Activated CD4-positive, alpha-beta T cell treated with anti-CD3 and anti-CD28 coated beads for 36 hours (primary cell): ENCODE measurements at places on chromosomes 13 and 19. TPM values are rescaled to one million over a fixed set of nuclear protein-coding genes. Genes with fewer than 3 reads are reported as not detected.

CLDN10 gene
- total RNA-seq, result not detected

- DNase-seq, result no peak
Measured at GRCh38 chr19:55563261-55563690, 17.4 kb downstream of the ZNF579 start.

DNA sequence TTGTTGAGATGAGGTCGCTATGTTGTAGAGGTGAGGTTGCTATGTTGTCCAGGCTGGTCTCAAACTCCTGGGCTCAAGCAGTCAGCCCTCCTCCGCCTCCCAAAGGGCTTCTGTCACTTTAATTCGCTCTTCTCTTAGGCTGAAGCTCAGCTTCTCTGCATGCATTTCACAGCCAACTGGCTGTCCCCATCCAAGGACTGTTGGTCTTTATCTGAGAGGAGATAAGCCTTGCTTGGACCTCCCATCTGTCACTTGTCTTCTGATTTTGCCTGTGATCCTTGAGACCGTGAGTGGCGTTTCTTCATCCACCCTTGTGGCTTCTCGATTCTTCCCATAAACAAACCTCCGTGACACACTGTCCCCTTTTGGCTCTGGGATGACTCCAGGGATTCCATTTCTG lies 24.4 kb downstream of the CERS1 start:
- DNase-seq, result no peak

SIGLEC12 gene
- total RNA-seq, result 1.9 TPM

MISP3 gene
- 1.6 TPM for total RNA-seq

NAPSA gene
- 63.4 TPM for total RNA-seq

GRCh38 chr19:8324186-8325050 lies 3.1 kb downstream of the RPS28 start:
- no peak for DNase-seq

DNA sequence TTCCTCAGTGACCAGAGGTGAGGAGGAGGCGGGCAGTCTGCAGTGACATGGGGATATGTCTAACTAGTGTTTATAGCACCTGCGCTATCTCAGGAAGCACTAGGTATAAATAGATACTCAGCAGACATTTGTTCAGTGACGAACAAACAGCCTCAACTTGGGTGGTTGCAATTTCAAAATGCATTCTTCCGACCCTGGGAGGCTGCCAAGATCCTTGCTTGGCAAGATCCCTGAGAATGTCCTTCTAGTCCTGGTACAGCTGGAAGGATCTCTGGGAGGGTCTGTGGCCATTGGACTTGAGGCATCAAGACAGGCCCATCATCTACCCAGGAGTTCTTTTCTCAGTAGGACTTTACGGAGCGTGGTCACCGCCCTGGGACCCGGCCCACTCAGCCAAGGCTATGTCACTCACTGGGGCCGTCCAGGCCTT lies 299.5 kb downstream of the ZNF536 start:
- DNase-seq, result no peak

- DNase-seq, result no peak
Measured at GRCh38 chr19:27935669-27936068, 1277.3 kb downstream of the UQCRFS1 start.

- peak; percentile 42 for DNase-seq
Measured at GRCh38 chr19:19461671-19462622, 53.4 kb downstream of the TSSK6 start.

DNA sequence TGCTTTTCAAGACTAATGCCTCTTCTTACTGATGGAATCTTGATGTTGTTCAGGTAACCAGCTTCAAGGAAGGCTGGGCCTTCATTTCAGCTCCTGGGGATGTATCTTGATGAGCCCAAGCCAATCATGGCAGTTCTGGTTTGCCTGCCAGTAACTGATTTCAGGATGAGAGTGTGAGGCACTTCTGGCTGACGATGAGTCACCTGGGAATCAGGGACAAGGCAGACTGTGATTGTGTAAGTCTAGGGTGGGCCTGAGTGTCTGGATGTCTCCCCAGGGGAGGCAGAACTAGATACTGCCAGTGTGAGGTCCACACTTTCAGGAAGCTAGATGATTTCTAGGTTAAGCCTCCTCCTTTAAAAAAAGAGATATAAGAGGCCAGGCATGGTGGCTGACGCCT lies 77.3 kb upstream of the KL start:
- no peak for DNase-seq

DNA sequence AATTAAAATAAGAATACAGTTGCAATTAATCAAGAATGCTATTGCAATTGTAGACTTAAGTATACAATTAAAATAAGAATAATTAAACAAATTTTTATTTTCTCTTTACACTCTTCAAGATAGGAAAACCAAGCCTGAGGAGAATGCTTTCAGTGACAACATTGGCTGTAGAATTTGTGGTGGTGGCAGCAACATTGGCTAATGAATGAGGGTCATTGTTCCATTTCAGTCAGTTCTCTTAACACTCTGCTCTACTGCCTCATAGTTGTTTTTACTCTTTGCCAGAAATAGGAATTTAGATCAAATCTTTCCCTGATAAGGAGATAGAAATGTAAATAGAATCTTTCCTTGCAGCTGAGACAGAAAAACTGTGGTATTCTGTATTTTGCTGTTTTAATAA lies 391.6 kb downstream of the PCDH20 start:
- no peak for DNase-seq

GFY gene
- total RNA-seq, result not detected

MBD3L2 gene
- total RNA-seq, result not detected

- no peak for DNase-seq
Measured at GRCh38 chr13:98912846-98913245, 65.0 kb downstream of the DOCK9 start.

ATXN8OS gene
- total RNA-seq, result not detected

DNA sequence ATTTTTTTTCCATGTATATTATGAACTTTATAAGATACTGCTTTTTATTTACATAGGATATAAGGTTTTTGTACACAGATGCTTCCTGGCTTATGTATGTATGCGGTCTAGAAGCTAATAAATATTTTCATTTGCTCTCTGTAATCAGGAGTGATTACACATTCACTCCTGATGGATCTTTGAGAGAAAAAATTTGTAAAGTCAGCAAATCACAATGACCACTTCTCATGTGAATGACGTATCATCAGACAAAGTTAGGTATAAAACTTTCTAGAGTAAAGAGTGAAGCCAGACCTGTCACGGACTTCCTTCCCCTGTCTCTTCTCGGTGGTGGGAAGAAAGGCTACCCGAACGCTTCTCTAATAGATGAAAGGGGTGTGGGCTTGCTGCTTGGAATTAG lies 31.1 kb downstream of the DPY19L3 start:
- DNase-seq, result no peak

ZNF208 gene
- 3.4 TPM for total RNA-seq

- no peak for DNase-seq
Measured at GRCh38 chr19:18769989-18770528, 21.0 kb downstream of the COMP start.

DNA sequence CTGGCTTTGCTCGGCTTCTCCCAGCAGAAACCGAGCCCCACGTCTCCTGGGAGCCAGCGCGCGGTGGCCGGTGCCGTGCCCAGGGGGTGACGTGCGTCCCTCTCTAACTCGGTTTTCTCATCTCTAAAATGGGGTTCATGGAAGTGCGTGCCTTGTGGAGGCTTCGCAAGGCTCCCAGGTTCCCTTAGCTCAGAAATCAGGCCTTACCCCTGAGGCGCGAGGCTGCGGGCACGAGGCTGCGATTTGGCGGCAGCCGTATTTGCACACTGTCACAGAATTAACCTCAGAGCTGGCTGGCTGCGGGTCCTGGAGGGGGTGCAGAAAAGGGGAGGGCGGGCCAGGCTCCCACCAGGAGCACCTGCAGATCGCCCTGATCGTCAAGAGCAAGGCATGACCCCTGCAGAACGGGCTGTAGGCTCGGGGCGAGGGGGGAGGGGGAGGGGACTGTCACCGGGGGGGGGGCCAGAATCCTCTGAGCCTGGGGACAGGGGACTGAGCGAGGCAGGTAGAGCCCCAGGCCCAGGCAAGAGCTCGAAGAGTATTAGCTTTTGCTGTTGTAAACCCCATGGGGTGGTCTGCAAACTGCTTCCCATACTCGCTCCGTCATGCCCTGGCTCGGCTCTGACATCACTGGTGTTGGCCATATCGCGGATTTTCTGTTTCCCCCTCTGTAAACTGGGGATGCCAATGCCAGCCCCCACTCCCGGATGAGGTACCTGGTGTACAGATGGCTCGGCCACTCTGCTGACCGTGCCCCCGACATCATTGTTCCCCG lies 62.2 kb downstream of the CCNE1 start:
- no peak for DNase-seq

- no peak for DNase-seq
Measured at GRCh38 chr19:17322854-17323253, 11.8 kb downstream of the ANO8 start.

OSCAR gene
- 0.67 TPM for total RNA-seq

DNA sequence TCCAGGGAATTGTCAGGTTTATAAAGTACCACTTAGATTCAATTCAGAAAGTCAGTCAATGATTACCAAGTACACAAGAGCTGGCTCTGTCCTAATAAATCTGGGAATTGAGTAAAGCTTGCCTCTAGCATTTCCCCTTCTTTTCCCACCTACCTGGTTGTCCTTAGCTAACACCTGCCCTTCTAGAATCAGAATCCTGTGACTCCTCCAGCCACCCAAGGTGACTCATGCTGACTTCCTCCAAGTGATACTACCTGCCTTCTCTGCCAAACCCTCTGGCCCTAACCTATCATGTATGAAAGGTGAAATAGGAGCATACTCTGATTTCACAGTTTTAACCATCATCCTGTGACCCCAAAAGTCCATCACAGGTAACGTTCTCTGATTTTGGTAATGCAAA lies 151.2 kb downstream of the DIAPH3 start:
- no peak for DNase-seq

DNA sequence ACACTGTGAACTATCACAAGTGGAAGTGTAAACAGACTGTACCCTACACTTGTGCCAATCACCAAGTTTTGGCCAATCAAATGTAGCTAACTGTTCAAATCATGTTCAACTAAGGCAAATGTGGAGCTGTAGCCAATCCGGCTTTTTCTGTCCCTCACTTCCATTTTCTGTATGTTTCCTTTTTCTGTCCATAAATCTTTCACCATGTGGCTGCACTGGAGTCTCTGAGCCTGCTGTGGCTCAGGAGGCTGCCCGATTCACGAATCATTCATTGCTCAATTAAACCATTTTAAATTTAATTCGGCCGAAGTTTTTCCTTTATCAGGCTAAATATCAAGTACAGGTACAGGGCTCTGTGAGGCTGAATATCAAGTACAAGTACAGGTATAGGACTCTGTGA lies 216.5 kb downstream of the RFC3 start:
- no peak for DNase-seq

- no peak for DNase-seq
Measured at GRCh38 chr19:46471116-46471733, at the start of gene PNMA8A. TSS of gene PNMA8A (minus strand) at chr19:46471563. CDS start at chr19:46471035, 528 bp downstream.

GRCh38 chr13:45943120-45943519 lies 91.6 kb upstream of the SIAH3 start:
- DNase-seq, result no peak

ZNF799 gene
- total RNA-seq, result 4.3 TPM

ERICH6B gene
- not detected for total RNA-seq

DNA sequence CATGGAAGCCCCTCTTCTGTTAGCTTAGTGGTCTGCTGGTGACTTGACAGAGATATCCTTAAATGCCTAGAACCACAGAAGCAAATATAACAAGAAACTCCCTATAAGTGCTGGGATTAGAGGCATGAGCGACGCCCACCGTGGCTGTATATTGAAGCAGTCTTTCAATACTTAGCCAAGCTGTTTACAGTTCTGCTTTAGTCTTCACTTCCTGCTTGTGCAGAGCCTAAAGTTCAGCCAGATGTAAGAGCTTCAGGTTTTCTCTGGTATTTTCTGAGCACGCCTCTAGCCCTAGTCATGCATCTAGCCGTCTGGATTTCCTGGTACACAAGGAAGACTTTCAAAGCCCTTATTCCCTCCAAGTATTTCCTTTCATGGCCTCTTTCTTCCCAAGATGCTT lies 28.5 kb downstream of the TRPM4 start:
- DNase-seq, result no peak

DNA sequence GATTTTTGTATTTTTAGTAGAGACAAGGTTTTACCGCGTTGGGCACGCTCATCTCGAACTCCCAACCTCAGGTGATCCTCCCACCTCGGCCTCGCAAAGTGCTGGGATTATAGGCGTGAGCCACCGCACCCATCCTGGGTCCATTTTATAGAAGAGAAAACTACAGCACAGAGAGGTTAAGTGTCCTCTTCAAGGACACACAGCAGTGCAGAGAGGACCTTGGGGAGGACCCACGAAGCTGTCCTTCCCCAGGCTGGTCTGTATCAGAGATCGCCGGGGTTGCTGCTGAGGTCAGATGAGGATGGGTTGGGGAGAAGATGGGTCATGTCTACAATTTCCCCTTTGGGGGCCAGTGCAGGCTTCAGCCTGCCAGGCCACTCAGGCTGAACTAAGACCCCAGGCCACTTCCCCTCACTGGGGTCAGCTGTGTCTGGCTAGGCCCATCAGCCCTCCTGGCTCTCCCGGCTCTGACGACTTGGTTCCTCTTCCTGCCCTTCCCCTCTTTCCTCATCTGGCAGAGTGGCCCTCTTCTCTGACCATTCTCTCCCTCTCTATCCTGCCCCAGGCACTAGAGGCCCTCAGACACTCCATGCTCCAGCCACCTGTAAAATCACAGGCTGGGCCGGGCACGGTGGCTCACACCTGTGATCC lies 9.6 kb downstream of the MYO1F start:
- DNase-seq, result no peak

- no peak for DNase-seq
Measured at GRCh38 chr13:30618186-30618929, 638 bp downstream of the USPL1 start.

ZNF709 gene
- 2.1 TPM for total RNA-seq

- no peak for DNase-seq
Measured at GRCh38 chr13:39521701-39522100, 81.3 kb downstream of the LHFPL6 start.

FGF9 gene
- total RNA-seq, result 0.19 TPM

GRCh38 chr13:82356667-82357410 lies 1525.4 kb downstream of the SLITRK1 start:
- DNase-seq, result no peak

DNA sequence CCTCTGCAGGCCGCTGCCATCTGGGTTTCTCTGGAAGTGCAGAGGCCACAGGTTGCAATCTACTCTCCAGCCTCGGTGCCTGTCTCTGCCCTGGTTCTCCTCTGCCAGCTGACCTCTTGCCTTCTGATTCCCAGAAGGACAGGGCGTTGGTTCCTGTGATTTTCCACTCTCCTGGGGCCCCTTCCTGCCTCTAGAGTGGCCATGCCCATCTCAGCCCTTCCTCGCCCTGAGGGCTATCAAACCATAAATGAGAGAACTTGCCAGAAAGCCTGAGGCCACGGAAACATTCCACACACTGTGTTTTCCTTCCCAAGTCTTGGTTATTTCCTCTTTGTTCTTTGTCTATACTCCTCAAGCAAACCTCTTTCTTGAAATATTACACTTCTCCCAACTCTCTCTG lies 146.2 kb downstream of the SHISA2 start:
- DNase-seq, result no peak
